Bone marrow (tissue), 2 donors: ENCODE measurements at places on chromosomes 5 and 9.

DNA sequence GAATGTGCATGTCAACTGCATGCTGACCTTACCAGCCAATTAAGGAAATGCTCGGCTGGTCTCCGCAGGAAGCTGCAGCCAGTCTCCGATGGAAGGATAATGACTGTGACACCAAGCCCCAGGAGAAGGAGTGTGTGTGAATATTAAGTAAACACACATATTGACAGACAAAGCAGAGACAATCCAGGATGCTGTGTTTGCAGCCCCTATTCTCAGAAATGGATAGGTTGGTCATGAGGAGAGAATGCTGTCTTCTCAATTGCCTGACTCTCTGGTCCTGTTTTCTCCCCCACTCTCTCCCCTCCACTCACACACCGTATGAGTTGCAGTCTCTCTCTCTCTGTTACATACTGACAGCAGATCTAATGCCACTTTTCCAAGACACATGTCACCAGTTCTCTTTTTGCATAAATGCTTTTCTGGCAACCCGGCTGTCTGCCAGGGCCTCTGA is 85.7 kb downstream of the EPB41L4A start:
- no peak for DNase-seq

DNA sequence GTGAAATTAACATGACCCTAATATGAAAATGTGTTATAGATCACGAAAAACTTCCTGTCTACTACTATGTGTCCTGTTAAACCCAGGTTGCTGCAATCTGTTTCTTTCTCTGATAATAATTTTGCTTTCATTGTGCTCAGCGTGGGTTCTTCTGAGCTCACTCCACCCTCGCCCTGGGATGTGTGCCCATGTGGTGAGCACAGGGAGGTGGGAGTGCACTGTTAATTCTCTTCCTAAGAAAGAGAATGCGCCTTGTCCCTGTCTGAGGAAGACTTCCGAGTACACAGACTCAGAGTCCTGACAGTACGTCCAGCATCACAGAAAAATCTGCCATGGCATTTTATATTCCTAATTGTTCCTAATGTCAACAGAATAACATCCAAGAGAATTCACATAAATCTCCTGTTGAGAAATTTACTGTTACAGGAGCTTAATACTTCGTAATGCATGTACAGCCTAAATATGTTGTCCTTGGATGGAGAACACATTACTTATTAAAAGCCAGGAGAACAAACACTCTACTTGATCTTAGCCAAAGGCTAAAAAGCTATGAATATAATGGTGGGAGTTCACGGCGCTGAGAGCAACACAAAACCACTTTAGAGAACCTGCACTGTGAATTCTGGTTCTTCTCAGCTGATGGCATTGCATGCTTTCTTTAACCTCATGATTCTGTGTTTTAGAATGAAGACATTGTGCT is 102.6 kb downstream of the PDE4D start:
- DNase-seq = no peak

GRCh38 chr5:27267209-27267824 is 228.9 kb upstream of the CDH9 start:
- no peak for DNase-seq

- no peak for DNase-seq
Measured at GRCh38 chr9:137749511-137749910, 128.1 kb upstream of the CACNA1B start.

- no peak for DNase-seq
Measured at GRCh38 chr5:359301-359897, 37.9 kb downstream of the AHRR start.

GRCh38 chr5:109506556-109506955 is 96.8 kb upstream of the PJA2 start:
- no peak for DNase-seq

GRCh38 chr5:165425594-165425993 is 1920.2 kb downstream of the MAT2B start:
- no peak for DNase-seq

- no peak for DNase-seq
Measured at GRCh38 chr9:1721196-1721595, 294.0 kb upstream of the SMARCA2 start.

DNA sequence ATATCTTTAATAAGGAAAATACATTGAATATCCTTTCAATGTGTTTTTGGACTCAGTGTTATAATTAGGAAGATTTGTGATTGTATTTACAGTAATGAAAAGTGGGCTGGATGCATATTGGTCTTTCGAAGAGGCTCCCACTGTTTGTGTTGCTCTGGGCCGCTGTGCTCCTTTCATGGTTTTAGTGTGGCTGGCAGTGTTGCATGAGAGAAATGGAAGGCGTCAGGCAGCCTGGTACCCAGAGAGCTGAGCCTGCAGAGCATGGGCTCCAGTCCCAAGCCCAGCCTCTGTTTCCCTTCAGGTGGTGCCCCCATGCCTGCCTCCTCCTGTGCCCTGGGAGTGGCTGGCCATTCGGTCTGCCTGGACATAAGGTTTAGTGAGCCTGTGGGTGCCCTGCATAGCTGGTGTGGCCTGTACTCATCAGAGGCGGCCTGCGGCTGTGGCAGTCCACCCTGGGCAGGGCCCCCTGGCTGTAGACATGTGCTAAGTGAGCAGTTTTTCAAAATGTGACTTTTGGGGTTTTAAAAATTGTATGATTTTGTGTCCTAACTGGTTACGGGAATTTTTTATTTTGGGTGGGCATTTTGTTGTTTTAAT is 27.4 kb upstream of the FAM120AOS start:
- DNase-seq = no peak
